ENCODE measurements at places on chromosomes 13 and 19. TPM values are rescaled to one million over a fixed set of nuclear protein-coding genes. Genes with fewer than 3 reads are reported as not detected.

Gene NHLRC3
- 28.4 TPM for total RNA-seq

DNA sequence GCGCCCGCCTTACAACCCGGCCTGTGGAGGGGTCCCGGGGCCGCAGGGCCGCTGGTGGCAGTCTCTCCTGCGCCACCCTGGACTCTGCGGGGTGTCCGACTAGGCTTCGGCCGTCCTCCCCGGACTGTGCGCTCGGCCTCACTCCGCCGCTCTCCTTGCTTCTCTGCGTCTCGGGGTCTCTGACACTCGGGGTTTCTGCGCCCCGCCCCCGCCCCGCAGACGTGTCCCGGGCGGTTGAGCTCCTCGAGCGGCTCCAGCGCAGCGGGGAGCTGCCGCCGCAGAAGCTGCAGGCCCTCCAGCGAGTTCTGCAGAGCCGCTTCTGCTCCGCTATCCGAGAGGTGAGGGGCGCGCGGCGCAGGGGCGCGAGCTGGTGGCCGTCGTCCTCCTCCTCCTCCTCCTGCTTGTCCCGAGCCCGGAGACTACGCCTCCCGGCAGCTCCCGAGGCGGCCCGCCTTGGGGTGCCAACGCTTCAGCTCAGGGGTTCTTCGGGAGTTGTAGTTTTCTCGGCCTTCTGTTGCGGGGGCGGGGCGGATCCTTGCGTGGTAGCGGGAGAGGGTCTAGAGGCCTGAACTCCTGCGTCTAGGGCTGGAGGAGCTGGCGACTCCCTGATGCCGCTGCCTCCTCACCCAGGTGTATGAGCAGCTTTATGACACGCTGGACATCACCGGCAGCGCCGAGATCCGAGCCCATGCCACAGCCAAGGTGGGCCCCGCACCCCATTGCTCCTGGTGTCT, 627 bp downstream of the LIN7B start:
- ATAC-seq, result no peak

DNA sequence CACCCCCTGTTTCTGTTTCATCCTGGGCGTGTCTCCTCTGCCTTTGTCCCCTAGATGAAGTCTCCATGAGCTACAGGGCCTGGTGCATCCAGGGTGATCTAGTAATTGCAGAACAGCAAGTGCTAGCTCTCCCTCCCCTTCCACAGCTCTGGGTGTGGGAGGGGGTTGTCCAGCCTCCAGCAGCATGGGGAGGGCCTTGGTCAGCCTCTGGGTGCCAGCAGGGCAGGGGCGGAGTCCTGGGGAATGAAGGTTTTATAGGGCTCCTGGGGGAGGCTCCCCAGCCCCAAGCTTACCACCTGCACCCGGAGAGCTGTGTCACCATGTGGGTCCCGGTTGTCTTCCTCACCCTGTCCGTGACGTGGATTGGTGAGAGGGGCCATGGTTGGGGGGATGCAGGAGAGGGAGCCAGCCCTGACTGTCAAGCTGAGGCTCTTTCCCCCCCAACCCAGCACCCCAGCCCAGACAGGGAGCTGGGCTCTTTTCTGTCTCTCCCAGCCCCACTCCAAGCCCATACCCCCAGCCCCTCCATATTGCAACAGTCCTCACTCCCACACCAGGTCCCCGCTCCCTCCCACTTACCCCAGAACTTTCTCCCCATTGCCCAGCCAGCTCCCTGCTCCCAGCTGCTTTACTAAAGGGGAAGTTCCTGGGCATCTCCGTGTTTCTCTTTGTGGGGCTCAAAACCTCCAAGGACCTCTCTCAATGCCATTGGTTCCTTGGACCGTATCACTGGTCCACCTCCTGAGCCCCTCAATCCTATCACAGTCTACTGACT, at the start of gene KLK3:
Gene KLK3, plus strand, starts transcription at position 280 of the 775 bp plus-strand sequence. Its CDS starts 41 bp downstream, at position 321.
- ATAC-seq, result no peak

Gene LGALS4
- 1.5 TPM for total RNA-seq

- no peak for ATAC-seq
These were observed 379.6 kb downstream of the TSHZ3 start for GRCh38 chr19:30969591-30969990.

GRCh38 chr13:113458253-113459065, 5.2 kb upstream of the ADPRHL1 start:
- no peak for ATAC-seq

Data from motor neuron (in vitro differentiated cells).